ENCODE measurements at places on chromosomes 12 and 14.

GRCh38 chr14:55324812-55325211 lies 53.6 kb downstream of the FBXO34 start:
- no peak for DNase-seq

DNA sequence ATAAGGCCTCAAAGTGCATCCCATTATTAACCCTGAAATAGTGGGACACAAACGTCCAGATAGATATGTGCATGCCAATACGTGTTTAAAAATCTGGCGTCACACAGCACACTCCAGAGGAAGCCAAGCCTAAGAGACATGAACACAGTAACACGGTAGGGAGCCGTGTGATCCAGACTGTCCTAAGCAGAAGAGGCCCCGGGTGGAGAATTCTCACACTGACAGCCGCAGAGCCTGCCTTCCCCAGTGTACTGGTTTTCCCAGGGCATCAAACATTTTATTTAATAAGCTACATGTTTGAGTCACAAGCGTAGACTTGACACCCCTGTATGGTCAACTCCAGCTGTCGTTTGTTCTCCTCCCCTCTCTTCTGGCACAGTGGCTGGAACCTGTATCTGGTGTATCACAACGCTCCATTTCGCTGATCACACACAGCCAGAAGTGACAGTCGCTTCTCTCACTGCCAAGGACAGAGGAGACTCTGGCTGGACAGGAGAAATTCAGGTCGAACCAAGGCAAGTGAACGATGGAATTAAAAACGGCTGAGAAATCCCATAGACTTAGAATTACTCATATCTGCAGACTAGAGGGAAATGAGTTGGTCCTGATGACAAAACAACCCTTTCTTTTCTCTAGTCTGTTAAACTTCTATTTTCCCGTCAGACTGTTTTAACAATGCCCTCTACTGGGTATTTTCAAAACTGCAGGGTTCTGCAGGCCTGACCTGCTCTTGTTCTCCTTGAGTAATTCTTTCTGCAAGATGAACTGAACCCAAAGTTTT lies 359.9 kb downstream of the RGS6 start:
- peak; percentile 15 for DNase-seq

- DNase-seq: no peak
Observed at GRCh38 chr14:23151342-23151741, 32.1 kb downstream of the SLC7A8 start.

DNA sequence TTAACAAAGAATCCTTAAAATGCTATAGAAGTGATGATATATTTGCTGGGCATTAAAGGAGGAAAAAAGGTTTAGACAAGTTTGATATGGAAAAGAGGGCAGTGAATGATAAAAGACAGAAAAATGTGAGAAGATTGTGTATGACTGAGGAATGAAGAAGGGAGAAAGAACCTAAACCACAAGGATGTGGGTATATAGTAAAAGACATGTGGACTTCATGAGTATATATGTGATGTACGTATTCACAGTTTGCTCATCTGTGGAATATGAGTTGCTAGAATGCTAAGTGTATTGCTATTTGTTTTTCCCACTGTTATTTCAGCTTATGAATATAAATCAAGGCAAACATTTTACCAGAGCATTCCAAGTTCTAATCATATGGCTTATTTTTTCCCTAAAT lies 2.1 kb upstream of the SLC16A7 start:
- DNase-seq: no peak

- no peak for DNase-seq
Observed at GRCh38 chr14:23580948-23581281, 2.3 kb upstream of the JPH4 start.

Measured in activated naive CD8-positive, alpha-beta T cell treated with anti-CD3 and anti-CD28 coated beads, Interleukin-2, amount 50 U/mL, for 24 hours (primary cell).